ENCODE measurements at places on chromosomes 7 and 10. TPM values are rescaled to one million over a fixed set of nuclear protein-coding genes. Genes with fewer than 3 reads are reported as not detected.

Gene ITIH5
- 9.9 TPM for total RNA-seq

Gene GOLGA7B
- total RNA-seq = 12.5 TPM

Gene PHYH
- 23.4 TPM for total RNA-seq

Gene IRF5
- total RNA-seq = 15.3 TPM

Gene NET1
- total RNA-seq = 70.3 TPM

Gene PDZD8
- total RNA-seq = 36.8 TPM

Gene NYAP1
- total RNA-seq = 1.0 TPM

Gene UPK3B
- total RNA-seq = 2.3 TPM

Gene MKI67
- 0.33 TPM for total RNA-seq

Gene SOSTDC1
- total RNA-seq = not detected

Gene FZD8
- total RNA-seq = 12.9 TPM
